ENCODE measurements at places on chromosomes 3 and 15.
A peak's percentile ranks its signal among the peaks of the same experiment; 100 is the strongest.

DNA sequence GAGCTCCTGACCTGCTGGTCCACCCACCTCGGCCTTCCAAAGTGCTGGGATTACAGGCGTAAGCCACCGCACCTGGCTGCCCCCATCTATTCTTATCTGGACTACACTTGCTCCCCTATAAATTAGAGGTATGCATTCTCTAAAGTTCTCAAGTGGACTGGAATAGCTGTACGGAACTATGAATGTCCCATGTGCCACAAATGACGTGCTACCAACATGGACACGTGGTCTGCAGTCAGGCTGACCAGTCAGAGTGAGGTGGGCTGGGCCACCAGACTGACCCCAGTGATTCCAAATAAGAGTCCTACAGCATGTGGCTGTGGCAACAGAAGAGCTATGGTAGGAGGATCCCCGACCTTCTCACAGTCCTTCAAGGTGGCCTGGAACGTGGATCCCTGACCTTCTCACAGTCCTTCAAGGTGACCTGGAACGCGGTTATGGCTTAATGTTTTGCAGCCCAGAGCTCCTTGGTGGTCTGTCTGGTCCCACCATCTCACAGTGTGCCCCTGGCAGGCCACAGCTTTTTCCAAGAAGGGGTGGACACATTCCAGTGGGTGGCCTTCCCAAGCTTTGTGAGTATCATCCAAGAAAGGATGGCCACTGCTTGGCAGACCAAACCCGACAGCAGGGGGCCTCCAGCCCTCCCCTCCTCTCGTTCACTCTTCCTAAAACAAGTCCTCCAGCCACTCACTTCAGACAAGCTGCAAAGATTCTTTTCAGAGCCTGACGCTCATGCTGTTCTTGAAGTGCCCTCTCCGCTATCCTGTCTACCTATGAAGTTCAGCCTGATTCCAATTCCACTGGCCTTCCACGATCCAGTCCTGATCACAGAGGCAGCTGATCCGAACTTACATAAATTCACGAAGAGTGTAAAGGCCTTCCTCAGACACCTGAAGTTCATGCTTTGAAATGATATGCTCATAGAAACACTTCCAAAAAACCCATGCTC lies 4.4 kb downstream of the ADAMTS17 start:
- DNase-seq = no peak

- peak; percentile 69 for DNase-seq
Measured at GRCh38 chr3:151402349-151402748, 17.8 kb upstream of the P2RY12 start.

GRCh38 chr15:55402707-55403106 lies 5.5 kb downstream of the CCPG1 start:
- no peak for DNase-seq

DNA sequence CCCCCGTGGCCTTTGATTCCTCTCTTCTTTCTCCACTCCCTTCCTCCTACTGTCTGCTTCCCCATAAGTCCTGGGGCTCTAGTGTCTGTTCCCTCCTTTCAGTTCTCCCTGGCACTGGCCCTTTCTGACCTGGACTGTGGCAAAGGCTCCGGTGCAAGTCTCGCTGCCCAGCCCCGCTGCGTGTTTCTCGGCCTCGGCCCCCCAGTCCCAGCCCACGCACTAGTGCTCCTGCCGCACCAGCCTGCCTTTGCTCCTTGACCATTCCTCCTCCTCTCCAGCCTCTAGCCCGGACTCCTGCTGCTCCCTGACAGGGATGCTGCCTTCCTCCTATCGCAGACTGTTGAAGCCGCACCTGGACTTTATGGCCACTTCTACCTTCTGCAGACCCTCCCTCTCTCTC lies 2.1 kb downstream of the TM6SF1 start:
- DNase-seq = no peak

- DNase-seq = peak; percentile 15
Measured at GRCh38 chr3:189369636-189370035, 197.9 kb downstream of the TPRG1 start.

GRCh38 chr3:81164806-81165205 lies 596.6 kb downstream of the GBE1 start:
- DNase-seq = no peak

DNA sequence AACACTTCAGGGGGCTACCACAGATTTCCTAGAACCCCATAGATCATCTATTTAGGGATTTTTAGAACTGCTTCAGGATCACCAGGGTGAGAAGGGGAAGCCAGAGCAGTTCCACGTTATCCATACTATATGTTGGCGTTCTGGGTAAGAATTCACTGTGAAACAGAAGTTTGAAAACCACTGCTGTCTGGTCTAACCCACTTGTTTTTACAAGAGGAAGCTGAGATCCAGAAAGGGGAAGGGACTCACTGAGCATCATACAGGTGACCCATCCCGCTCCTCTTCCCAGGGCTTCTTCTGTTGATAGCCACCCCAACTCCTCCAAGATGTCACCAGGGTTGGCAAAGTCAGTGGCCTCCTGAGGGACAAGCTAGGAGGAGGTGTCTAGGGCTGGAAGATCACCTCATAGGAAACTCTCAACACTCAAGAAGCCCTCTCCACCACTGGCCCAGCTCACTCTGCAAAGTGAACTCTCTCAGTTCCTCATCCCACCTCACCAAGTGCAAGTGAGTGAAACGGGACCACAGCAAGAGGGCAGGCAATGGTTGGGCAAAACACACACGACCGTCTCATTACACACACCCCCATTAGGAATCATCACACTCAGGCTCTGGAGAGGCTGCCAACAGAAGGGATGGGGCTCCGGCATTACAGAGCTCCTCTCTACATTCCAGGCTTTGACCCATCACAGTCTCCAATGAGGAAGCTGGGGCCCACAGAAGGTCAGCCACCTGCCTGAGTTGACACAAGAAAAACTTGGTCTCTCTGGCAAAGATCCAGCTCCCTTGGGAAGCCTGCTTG lies 1.8 kb downstream of the DAPK2 start:
- DNase-seq = no peak

- DNase-seq = no peak
Measured at GRCh38 chr3:71260782-71261181, 322.7 kb downstream of the FOXP1 start.

DNA sequence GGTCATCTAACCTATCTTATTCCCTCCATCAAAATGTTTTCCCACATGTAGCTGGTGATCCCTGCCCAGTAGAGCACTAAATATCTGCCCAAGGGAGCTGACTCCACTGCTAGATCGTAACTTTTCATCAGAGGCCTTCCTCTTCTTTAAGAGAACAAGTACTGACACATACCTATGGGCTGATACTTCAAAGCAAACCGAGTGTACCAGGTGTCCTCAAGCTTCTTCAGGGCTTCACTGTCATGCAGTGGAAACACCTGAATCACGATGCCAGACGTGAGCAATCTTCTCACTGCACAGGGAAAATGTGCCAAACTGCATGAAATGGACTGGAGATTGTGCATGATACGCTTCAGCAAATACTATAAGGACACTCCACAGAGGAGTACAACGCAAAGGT lies 41.6 kb downstream of the ANO10 start:
- DNase-seq = no peak

DNA sequence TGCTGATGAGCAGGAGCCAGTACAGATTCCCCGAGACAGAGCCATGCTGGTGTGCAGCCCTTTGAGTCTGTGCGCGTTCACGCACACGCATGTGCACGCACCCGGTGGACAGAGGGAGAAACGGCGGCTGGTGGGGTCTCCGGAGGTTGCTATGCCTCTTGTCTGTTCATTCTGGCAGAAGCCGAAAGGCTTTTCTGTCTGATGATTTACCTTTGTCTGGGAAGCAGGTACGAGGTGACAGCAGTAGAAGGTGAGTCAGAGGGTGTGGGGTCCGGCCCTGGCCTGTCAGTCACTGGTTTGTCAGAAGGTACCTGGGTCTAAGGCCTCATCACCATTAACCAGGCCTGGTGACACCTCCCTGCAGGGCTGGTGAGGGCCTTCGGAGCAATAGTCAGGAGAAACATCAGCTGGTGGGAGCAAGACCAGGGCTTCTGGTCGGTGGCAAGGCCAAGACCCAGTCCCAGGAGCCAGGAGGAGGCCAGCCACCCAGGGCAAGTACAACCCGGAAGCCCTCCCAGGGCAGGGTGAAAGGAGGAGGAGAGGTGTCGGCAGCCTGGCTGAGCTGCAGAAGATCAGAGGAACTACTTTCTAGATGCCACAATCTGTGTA lies 7.5 kb downstream of the PCSK6 start:
- DNase-seq = no peak

GRCh38 chr3:169929830-169930519 lies 18.6 kb downstream of the SAMD7 start:
- DNase-seq = no peak

- DNase-seq = no peak
Measured at GRCh38 chr15:93324186-93324975, 235.4 kb upstream of the RGMA start.

GRCh38 chr15:49189631-49190030 lies 19.6 kb downstream of the GALK2 start:
- no peak for DNase-seq

GRCh38 chr3:100540791-100541334 lies 48.4 kb downstream of the TMEM45A start:
- no peak for DNase-seq

- DNase-seq = peak; percentile 22
Measured at GRCh38 chr3:65633018-65633638, 405.6 kb downstream of the MAGI1 start.

- DNase-seq = no peak
Measured at GRCh38 chr3:112320691-112321090, 12.3 kb upstream of the CD200 start.

- no peak for DNase-seq
Measured at GRCh38 chr3:39220407-39221140, 28.2 kb upstream of the XIRP1 start.

- peak; percentile 70 for DNase-seq
Measured at GRCh38 chr3:112302150-112302830, 8.3 kb upstream of the SLC9C1 start.

DNA sequence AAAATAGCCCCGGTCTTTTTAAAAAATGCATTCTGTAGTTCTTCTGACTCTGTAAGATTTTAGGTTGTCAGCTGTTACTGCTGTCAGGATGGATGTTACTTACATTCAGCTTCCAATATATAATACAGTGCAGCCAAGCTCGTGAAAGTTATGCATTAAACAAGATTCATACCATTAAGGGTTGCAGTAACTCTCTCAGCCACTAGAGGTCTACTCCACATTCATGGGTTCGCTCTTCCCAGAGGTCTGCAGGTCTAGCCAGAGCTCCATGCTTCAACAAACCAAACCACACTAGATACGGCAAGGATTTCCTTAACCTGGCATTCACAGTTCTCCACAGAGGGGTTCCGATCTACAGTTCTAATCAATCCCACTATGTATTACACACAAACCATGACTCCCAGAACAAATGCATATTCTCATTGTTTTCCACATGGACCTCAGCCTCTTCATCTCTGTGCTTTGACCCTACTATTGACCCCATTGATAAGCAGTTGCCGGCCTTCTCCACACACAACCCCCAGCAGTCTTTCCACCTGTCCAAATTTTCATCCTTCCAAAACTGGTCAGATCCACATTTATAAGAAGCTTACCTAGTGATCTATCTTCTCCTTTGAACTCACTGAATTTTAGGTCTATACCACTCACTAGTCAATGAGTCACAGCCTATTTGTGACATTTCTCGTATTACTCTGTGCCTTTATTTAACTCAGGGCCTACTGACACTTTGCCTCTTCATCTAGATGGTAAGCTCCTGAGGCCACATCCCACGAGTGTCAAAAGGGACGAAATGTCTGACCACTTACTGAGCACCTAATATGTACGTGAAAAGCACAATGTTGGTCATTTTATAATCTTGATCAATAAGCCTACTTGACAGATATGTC lies 33.7 kb downstream of the RORA start:
- peak; percentile 62 for DNase-seq

GRCh38 chr15:58383876-58384275 lies 47.9 kb upstream of the LIPC start:
- DNase-seq = peak; percentile 79

GRCh38 chr3:95343767-95344166 lies 1280.9 kb downstream of the NSUN3 start:
- peak; percentile 44 for DNase-seq

- DNase-seq = no peak
Measured at GRCh38 chr3:66836363-66837152, 161.5 kb upstream of the KBTBD8 start.

GRCh38 chr3:64444490-64445108 lies 219.3 kb upstream of the PRICKLE2 start:
- no peak for DNase-seq

DNA sequence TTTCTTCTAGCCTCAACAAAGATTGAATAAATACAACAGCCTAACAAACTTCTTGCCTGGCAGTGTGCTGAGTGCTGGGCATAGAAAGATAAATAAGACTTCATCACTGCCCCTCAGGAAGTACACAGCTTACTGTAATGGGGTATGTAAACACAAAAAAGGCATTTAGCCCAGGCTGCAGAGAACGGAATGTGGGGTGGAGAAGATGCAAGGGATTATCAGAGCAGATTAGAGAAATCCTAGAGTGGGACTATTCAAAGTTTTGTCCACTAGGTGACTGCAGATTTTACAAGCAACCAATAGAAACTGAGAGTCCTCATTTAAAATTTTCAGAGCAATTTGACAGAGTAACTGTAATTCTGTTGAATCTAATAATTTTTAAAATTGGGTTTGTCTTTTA lies 35.4 kb upstream of the TSC22D2 start:
- no peak for DNase-seq

- DNase-seq = no peak
Measured at GRCh38 chr3:26799679-26800317, 177.2 kb downstream of the LRRC3B start.

Data from NCI-H524 (cell line).